ENCODE measurements at places on chromosomes 11 and 22.

DNA sequence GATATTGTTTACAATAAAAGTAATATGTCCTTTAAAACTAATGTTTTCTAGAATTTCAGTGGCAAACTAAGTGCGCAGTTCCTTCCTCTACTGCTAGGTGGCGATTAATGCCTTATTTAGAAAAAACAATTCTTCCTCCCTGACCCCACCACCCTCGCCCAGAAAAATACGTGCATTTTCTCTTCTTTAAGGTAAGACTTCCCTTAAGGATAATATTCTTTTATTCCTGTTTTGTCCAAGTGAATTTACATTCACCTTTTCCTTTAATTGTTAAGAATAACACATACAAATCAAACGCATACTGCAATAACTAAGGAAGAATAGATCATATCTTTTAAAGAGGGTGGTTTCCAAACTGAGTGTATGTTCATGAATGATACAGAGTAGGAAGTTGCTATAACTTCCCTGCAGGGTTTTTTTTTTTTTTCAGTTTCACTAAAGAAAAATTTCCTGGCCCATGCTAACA, 17.0 kb upstream of the PSMA1 start:
- peak; percentile 23 for DNase-seq

DNA sequence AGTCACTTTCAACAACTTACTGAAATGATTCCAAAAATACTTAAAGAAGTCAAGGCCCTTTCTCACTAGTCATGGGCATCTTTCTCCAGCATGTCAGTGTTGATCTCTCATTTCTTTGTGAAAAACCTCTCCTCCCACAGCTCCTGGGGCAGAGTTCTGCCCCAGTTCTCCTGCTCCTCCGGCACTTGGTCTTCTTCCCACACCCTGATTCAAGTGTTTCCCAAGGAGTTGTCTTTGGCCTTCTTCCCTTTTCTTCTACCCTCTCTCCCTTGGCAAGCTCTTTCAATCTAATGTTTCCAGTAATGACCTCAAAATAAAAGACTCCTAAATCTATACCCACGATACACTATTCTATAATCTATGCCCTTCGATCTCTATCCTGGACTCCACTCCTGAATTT, 42.1 kb upstream of the CCDC34 start:
- no peak for DNase-seq

GRCh38 chr22:26326803-26327202, 102.3 kb upstream of the ASPHD2 start:
- no peak for DNase-seq

DNA sequence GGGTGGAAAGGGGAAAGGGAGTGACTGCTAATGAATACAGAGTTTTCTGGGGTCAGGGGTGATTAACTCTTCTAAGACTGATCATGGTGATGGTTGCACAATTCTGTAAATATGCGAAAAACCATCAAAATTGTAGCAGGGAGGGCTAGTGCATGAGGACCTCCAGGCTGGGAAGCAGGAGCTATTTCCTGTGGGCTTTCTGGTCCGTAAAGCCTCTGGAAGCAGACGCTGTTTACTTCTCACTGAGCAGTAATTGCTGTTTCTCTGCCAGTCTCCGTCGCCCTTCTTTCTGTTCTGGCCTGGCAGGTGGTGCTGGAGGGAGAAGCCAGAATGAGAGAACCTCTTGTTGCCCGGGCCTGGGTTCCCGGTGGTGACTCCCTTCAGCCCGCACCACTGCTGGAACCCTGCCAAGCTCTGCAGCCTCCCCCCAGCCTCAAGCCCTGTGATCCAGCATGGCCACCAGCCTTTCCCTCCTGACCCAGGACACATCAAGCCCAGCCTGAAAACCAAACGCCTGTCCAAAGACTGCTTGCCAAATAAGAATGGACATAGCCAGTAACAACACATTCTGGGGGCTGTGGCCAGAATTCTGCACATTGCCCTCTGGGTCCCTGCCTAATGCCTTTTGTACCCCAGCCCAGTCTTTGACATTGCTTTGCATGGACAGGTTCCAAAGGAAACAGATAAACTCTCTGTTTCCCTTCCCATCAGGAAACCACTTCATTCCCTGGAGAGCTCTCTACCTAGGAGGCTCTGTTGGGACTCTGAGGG, 201.0 kb upstream of the NAV2 start:
- no peak for DNase-seq

DNA sequence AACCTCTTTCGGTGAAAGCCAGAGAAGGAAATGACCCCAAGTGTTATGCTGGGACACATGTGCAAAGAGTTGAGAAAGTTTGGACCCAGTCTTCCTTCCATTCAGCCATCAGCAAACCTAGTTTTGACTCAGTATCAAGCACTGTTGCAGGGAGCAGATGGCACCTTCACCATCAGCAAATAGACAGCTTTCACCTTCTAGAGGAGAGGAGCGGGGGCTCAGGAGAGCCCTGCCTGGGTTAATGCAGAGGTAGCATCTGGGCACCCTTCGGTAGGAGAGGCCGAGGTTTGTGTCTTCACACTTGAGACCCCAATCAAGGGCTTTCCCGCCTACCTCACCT, 16.2 kb upstream of the MFRP start:
- DNase-seq, result no peak

DNA sequence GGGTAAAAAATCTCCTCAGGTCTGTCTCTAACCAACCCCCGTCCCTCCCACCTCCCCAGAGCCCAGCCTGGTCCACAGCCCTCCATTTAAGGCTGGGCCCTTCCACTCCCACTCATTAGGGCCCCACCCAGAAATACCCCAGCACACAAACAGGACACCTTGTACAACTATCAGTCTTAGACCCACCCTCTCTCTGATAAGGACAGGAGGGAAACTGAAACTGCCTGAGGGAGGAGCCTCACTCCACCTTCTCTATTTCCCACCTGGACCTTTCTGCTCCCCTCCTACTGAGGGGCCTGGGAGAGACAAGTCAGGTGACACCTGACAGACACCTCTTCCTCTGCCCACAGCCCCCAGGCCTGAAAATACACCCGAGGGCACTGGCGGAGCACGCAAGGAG, 90.2 kb downstream of the PLEKHA7 start:
- no peak for DNase-seq
